ENCODE measurements at places on chromosomes 1 and 21.

DNA sequence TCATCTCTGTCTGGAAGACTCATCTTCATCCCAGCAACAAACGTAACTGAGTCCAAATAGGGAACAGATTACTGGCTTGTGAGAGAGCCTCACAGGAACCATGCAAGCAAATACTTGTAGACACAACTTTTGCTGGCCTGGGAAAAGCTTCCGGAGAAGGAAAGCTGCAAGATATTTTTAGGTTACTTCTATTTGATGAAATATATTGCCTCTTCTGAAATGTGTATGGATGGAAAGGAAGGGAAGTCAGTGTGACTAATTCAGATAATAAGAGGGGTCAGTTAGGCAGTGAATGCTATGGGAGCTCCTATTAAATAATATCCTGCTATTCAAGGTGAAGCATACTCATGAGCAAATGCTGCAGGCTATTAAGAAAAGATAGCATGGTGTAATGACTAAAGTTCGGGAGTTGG, 20.4 kb upstream of the FGGY start:
- DNase-seq: no peak

DNA sequence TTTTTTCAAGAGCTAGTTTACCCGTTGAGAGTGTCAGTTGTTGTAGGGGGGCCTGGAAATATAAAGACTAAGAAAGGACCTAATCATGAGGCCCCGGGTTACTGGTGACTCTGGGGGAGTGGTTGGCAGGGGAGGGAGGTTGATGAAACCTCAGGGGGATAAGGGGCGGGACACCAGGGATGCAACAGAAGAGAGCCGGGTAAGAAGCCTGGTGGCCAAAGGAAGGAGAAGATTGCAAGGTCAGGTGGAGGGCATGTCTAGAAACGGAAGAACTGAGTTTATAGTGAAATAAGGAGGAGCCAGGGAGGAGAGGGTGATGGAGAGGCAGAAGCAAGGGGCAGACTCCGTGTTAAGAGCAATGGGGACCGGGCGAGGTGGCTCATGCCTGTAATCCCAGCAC, 12.5 kb upstream of the SPOCD1 start:
- no peak for DNase-seq

DNA sequence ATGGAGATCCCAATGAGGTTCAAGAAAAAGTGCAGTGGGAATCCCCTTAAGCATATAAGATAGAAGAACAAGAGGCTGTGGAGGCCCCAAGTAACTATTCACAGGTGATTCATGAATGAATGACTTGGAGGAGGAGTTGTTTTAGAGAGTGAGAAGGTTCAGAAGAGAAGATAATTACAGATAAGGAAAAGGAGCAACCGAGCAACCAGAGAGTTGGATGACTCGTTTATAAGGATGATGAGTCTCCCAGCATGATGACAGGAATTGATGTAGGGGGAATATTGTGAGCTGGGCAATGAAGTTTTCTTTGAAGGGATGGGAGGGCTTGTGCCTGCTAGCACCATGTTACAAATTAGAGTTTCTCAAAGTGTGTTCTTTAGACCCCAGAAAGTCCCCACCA, 9.8 kb downstream of the C8A start:
- no peak for DNase-seq

GRCh38 chr1:41589395-41589794, 104.9 kb upstream of the EDN2 start:
- no peak for DNase-seq

DNA sequence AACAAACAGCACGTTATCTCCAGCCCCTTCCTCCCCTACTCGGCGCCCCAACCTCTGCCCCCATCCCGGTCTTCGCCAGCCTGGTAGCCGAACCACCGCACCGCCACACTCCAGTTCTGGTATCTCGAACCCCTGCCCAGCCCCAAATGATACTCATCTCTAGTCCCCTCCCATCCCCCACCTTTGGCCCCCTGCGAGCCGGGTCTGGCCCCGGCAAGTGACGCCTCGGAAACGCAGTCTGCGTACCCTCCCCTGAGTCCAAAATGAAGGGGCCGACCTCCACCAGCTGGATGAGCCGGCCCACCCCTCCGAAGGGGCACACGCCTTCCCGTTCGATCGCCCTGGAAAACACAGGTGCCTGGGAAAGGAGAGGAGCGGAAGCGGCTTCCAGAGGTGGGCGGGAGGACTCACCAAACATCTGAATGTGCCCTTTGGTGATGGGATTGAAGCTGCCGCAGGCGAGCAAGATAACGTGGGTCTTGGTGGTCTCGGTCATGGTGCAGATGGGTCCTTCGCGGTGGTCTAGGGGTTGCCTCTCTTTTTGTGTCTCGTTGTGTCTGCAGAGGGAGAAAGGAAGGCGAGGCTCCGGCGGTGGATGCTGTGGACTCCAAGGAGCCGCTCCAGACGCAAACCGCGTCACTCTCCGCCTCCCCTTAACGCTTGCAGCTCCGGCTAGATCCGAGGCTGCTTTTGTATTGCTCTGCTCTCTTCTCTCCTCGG, at the start of gene NMNAT2:
Gene NMNAT2, minus strand, starts transcription at position 609 of the 720 bp plus-strand sequence. Its CDS starts 113 bp downstream, at position 496.
- DNase-seq: no peak

- DNase-seq: peak; percentile 91
Observed at GRCh38 chr1:78070758-78071157, 25.0 kb downstream of the GIPC2 start.

DNA sequence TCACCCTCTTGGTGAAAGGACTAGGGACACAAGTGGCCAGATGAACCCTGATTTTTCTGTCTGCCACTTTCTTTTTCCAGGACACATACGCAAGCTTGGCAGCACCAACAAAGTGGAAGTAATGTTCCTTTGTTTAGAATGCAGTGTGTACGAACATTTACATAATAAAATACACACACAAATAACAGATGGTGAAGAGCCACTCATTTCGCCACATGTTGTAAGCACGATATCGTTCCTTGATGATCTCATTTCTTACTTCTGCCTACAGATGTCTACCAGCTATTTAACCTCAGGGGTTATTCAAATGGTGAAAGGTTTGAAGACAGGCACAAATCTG, 670.2 kb upstream of the CXADR start:
- no peak for DNase-seq

DNA sequence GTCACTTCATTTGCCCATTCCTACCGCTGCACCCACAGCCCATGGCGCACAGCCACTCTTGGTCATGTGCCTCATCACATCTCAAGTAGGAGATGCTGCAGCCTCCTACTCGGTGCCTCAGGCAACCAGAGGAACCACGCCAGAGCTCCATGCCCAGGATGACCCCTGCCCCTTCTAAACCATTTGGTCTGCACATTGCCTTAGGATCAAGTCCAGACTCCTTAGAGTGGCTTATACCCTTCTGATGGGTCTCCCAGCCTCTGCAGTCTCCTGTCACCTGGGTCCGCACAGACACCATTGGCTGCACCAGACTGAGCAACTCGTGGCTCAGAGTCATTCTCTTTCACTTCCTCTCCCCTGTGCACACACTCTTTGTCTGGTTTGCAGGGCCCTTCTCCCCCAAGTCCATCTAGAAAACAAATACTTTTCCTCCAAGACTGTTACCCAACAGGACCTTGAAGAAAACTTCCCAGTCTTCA, 2.2 kb upstream of the ADORA3 start:
- DNase-seq: no peak

DNA sequence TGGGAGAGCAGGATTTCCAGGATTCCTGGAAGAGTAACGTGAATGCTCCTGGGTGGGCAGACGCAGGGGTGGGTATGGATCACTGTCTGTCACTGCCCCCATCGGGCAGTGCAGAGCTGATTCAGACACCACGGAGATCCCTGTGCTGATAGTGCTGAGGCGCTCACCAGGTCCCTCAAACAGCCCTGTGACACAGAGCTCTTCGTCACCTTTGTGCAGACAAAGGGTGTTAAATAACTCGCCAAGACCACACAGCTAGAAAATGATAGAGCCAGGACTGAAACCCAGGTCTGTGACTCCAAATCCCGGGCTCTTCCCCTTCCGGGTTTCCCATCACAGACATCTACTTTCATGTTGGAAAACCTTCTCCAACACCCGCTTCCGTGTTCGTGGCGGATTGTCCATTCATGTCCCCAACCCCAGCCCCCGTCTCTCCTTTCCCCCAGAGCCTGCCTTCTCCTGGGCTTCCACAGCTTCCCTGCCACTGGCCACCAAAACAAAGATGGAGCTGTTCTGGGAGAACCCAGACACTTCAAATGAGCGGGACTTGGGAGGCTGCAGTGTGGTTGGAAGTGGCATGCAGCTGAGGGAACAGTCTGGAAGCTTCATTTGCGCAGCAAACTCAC, 2.6 kb downstream of the EFHD2 start:
- no peak for DNase-seq

GRCh38 chr1:202654079-202654478, 56.2 kb downstream of the SYT2 start:
- DNase-seq: no peak

- DNase-seq: peak; percentile 98
Observed at GRCh38 chr1:8238141-8239038, 79.5 kb upstream of the SLC45A1 start.

- no peak for DNase-seq
Observed at GRCh38 chr1:96367791-96368190, 353.8 kb upstream of the PTBP2 start.

GRCh38 chr21:38330666-38331065, 73.9 kb downstream of the KCNJ15 start:
- no peak for DNase-seq

GRCh38 chr1:198601936-198602889, 36.6 kb upstream of the PTPRC start:
- peak; percentile 54 for DNase-seq

DNA sequence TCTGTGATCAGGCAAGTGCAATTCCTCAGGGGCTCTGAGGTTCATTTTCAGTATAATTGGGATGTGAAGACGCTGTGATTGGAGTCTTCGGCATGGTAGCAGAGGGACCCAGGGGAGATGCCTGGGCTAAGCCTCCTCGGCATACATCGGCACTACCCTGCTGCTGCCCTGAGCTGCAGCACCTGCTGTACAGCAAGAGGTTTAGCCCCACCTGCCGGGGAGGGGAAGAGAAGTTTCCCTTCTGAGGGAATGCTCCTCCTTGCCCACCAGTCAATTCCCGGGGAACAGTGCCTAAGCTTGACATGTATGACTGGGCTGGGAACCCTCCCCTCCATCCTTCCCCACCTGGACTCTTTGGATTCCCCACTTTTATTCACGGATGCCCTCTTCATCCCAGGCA, 24.9 kb downstream of the CNIH3 start:
- DNase-seq: no peak

DNA sequence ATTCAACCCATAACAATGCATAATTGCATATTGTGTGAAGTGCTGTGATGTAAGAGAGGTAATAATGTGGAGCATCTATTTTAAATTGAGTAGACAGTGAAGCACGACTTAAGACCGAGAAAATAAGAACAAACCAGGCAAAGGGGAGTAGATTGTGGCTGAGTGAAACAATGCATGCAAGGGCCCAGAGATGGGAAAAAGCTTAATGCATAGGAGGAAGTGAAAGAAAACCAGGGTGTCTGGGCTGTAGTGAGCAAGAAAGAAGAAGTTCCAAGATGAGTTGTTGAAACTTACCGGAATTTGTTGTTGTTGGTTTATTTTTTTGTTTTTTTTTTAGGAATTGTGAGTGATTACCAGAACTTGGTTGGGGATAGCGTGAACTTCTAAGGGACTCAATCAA, 104.7 kb downstream of the SNX7 start:
- DNase-seq: no peak

DNA sequence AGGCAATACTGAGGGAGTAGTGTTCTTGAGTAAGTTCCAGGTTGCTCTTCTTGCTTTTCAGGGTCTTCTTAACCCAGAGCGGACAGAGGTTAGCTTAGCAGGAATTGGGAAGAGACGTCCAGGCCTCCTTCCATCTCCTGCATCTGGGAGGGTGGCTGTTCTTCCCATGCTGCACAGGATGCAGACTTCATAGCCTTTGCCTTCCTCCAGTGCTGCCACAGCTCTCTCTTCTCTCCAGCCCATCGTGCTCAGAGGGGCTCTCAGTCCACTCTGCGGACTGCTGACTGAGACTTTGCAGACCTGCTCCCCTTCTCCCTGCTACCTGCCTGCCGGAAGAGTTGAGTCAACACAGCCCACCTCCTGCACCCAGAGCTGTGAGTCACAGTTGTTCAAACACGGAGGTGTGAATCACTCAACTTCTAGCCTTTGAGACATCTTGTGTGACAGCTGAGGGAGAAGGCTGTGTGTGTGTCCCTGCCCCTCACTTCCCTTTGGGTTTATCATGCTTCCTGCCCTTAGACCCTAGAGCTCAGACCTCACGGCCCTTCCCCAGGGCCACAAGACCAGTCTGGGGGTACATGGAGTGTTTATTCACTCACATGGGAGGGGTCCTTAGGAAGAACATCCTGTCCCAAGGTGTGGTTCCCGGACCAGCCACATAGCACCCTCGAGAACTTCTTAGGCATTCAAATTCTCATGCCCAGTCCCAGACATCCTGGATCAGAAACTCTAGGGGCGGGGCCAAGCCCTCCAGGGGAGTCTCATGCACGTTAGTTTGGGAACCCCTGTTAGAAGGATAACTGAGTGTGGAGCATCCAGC, 158.3 kb upstream of the CACNA1E start:
- DNase-seq: no peak

- peak; percentile 46 for DNase-seq
Observed at GRCh38 chr1:34975338-34975737, 9.8 kb downstream of the TMEM35B start.

- DNase-seq: no peak
Observed at GRCh38 chr1:195075973-195076372, 1532.3 kb downstream of the KCNT2 start.
